NCI-H2171 treated with DMSO at 0.1 percent for 48 hours (cell line): ENCODE measurements at places on chromosomes 1 and 21.

DNA sequence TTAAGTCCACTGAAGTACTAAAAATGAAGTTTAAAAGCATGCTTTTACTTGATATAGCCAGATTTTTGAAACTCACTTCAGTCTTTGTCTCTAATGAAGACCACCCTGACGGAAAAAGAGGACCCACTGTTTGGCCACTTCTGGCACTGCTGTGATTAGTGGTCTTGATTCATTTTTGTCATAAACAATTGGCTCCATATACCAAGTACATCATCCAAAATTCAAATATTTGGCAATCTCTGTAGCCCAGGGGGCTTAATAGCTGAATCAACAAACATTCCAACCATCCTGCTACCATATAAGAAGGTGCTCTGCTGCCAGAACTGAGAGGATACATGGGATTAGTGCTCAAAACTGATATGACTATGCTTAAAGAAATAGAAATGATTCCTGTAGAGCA, 156.0 kb downstream of the COL24A1 start:
- DNase-seq: no peak

- DNase-seq: no peak
These were observed 514.0 kb upstream of the ADAMTS5 start for GRCh38 chr21:27480841-27481261.

DNA sequence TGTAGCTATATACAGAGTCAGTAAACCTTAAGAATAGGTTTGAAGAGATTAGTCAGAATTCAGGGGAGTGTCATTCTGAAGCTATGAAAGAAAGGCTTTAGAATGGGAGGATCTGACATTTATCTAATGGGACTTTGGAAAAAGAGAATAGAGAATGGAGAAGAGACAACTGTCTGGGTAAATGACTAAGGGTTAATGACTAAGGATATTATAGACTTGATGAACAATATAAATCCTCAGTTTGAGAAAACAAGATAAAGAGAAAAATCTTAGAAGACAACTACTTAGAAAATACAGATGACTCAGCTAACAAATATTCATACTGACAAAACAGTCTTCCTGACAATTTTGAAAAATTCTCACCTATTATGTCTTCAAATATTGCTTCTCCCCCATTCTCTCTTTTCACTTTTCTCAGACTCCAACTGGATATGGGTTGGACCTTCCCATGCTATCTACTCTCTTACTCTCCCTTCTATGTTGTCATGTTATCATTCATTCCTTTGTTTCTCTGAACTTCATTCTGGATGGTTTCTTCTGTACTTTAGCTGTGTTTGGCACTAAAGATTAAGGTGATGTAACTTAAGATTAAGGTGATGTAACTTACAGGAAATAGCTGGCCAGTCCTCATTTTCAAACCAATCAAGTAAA, 20.4 kb downstream of the SLC16A1 start:
- no peak for DNase-seq

GRCh38 chr1:202073206-202073605, 49.5 kb upstream of the GPR37L1 start:
- no peak for DNase-seq

- no peak for DNase-seq
These were observed 185.9 kb downstream of the TPR start for GRCh38 chr1:186189156-186189555.

DNA sequence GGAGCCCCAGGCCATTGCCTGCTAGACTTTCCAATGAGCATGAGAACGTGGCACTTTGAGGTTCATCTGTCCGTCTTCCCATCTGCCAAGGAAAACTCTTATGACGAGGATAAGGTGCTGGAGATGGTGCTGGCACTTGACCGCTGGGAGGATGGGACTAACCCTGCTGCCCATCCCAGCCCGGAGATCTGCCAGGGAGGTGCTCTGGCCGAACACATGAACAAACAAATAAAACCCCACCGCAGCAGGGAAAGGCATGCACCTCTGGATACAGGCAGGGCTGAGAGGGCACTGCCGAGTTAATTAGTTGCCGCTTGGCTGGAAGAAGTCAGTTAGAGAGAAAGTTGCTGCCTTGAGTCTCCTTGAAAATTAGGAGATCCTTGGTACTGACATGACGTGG, 308.4 kb downstream of the AJAP1 start:
- DNase-seq: no peak

- no peak for DNase-seq
These were observed 71.0 kb downstream of the LMO4 start for GRCh38 chr1:87399701-87400100.

- no peak for DNase-seq
These were observed 72.7 kb upstream of the MUTYH start for GRCh38 chr1:45412899-45413298.

- DNase-seq: peak; percentile 18
These were observed 28.4 kb downstream of the ACP6 start for GRCh38 chr1:147641695-147642592.

DNA sequence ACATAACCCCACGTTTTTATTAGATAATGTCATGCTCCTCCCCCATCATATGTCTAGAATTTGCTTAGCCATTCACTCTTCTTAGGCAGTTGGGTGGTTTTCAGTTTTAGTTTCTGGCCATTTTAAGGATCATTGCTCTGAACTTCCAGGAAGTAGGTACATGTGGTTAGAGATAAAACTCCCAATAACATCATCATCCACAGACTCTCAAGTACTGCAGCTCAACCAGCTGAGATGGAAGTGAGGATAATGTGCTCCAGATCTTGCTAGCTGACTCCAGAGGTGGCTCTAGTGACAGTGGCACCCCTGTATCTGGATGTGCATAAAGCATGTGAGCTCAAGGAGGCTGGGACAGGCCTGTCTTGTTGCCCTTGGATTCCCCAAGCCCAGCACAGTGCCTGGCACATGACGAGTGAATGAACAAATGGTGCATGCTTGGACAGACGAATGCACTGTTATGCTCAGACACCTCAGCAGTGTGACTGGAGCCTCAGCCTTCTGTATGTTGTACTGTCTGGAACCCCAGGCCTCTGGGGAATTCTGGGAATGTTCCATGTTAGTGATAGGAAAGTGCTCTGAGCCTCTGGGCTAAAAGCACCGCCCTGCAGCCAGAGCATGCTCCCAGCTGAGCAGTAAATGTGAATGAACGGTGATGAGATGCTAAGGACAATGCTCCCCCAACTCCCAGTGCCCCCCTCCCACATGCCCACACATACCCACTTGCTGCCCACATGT, 16.4 kb upstream of the KCNN3 start:
- DNase-seq: peak; percentile 10

DNA sequence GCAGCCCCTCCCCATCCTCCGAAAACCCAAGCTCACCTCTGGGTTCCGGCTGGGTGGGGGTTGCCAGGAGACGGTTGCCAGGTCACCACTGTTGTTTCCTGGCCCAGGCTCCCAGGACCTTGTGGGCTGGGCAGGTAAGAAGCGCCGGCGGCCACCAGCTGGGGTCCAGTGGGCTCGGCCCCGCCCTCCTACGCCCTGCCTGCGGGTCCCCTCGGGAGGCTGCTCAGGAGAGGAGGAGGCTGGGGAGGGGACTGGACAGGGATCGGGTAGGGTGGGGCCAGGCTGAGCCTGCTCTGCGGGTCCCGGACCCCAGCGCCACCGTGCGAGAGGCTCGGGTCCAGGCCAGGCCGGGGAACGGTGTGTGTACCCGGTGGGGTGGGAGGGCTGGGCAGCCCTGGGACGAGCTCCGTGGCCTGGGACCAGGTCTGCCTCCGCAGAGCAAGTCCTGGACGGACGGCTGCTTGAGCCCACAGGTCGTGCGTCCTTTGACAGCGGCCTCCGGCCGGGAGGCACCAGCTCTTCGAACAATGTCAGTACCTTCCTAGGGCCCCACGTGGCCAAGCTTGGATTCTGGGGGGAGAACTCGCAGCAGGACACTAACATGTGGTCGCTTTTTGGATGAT, at the start of gene TTLL10:
TSS of gene TTLL10 (plus strand) at position 88 of the 623 bp plus-strand sequence. CDS start 5,336 bp downstream, outside the sequence.
- no peak for DNase-seq

GRCh38 chr21:40049931-40050290, 182.7 kb downstream of the PCP4 start:
- no peak for DNase-seq

- DNase-seq: no peak
These were observed 36.3 kb downstream of the GPR161 start for GRCh38 chr1:168100315-168101002.

GRCh38 chr1:31189696-31190674, 49.7 kb downstream of the NKAIN1 start:
- DNase-seq: no peak

- peak; percentile 48 for DNase-seq
These were observed 70.1 kb upstream of the NTPCR start for GRCh38 chr1:232880354-232880753.

GRCh38 chr1:8941906-8942305, 3.8 kb upstream of the CA6 start:
- DNase-seq: no peak

GRCh38 chr1:38178216-38178615, 131.6 kb upstream of the POU3F1 start:
- no peak for DNase-seq

DNA sequence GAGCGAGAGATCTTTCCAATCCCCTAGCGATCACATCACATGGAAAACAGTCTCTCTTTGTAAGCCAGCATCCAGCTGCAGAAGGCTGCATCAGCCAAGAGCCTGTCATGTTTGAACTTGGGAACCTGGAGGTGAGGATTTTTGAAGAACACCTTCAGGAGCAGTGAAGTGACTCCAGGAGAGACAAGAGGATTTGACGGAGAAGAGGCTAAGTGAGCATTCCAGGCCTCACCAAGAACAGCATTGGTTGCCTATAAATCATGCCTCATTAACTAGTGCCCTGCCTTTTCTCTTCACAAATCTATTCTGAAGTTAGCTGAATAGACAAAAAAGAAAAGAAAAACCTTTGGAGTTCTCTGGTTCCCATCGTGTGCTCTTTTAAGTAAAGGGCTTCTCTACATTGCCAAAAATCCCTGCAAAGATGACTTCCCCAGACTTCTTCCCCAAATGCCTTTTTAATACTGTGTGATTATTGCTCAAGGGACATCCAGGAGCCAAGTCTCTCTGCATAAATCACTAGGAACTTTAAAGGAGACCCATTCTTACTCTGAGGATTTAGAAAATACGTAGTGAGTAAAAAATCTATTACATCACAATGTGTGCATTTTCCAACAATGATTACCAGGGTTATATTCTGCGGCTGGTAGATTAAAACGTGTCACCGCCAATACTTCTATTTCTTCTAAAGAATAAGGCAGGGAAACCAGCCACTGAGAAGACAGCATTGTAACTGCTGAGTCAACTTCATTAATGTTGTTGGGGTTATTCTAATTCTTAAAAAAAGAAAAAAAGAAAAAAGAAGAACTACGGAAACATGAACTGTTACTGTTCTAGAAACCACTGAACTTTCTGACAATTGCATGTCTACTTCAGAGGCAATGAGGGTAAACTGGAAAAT, 95.2 kb downstream of the KIF14 start:
- DNase-seq: no peak

DNA sequence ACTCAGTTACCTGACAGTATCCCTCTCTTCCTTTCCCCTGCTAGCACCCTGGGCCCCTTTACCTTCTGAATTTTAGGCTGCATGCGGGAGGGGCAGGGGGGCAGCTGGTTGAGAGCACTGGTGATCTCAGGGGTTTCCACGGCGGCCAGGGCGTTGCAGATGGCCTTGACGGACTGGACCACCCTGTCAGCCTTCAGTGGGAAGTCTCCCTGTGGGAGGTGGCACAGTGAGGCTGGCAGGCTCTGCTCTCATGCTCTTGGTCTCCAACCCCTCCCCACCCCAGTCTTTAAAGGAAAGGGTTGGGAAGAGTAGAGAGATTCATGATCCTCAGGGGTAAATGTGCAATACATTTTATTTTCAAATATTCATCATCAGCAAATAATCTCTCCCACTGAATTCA, 36.9 kb downstream of the PIK3C2B start:
- DNase-seq: no peak

GRCh38 chr1:172680244-172680643, 21.3 kb downstream of the FASLG start:
- no peak for DNase-seq

- no peak for DNase-seq
These were observed 9.0 kb downstream of the IFNAR2 start for GRCh38 chr21:33238565-33239255.

- DNase-seq: no peak
These were observed 12.3 kb upstream of the RIMKLA start for GRCh38 chr1:42368096-42368795.

GRCh38 chr1:5659606-5660005, 332.6 kb downstream of the NPHP4 start:
- peak; percentile 23 for DNase-seq

- DNase-seq: no peak
These were observed 76.2 kb upstream of the KAZN start for GRCh38 chr1:14522077-14522925.

- no peak for DNase-seq
These were observed 99.1 kb upstream of the CTTNBP2NL start for GRCh38 chr1:112296908-112297307.

DNA sequence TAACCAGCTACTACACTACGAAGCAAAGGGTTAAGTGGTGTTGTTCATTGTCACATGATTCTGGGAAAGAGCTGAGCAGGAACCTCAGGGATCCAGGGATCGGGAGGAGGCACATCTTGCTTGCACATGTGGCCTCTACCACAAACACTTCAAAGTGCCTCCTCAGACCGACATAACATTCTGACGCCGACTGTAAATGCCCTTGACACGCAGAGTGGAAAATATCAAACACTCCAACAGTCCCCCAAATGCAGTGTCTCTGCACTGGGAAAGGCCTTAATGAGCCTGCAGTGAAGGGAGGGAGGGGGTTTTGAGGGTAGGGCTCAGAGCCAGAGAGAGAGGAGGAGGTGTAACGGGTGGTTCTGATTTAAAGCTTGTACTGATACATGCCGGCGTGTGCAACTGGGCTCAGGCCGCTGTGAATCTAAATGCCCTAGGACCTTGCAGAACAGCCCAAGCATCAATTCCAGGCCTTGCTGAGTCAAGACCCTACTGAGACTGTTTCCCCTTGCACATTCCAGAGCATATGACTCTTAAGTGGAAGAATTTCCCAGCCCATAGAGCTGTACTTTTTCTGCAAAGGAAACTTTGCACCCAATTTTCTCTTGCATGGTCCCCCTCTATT, 163.7 kb downstream of the NTMT2 start:
- DNase-seq: no peak

GRCh38 chr1:237756304-237756967, 134.3 kb downstream of the ZP4 start:
- DNase-seq: peak; percentile 41

GRCh38 chr1:188432427-188432826, 1603.7 kb downstream of the PLA2G4A start:
- DNase-seq: no peak

DNA sequence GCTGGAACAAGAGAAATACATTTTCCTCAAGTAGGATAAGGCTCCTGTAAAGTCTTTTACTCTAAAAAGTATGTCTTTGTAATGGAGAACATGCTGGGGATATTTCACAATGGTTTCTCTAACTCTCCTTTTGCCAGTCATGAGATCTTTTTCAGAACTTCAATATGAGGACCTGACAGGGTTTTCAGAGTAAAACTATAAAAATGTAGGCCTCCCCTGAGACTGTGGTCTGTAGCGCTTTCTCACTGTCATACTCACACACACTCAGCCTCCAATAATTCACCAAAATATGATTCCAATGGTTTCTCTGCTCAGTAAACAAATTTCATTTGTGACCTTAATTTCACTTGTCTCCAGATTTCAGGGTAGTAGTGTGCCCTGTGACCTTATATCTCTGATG, 440.1 kb upstream of the PTBP2 start:
- no peak for DNase-seq

GRCh38 chr1:231629132-231629531, 2.5 kb downstream of the DISC1 start:
- no peak for DNase-seq

GRCh38 chr1:92817986-92818764, 13.7 kb upstream of the RPL5 start:
- peak; percentile 24 for DNase-seq

GRCh38 chr1:66929146-66929688, 4.4 kb downstream of the MIER1 start:
- DNase-seq: no peak

GRCh38 chr1:231508497-231508896, 20.0 kb upstream of the TSNAX start:
- no peak for DNase-seq
